A172 (cell line): ENCODE measurements at places on chromosomes 7 and 10. TPM values are rescaled to one million over a fixed set of nuclear protein-coding genes. Genes with fewer than 3 reads are reported as not detected.
A peak's percentile ranks its signal among the peaks of the same experiment; 100 is the strongest.

DNA sequence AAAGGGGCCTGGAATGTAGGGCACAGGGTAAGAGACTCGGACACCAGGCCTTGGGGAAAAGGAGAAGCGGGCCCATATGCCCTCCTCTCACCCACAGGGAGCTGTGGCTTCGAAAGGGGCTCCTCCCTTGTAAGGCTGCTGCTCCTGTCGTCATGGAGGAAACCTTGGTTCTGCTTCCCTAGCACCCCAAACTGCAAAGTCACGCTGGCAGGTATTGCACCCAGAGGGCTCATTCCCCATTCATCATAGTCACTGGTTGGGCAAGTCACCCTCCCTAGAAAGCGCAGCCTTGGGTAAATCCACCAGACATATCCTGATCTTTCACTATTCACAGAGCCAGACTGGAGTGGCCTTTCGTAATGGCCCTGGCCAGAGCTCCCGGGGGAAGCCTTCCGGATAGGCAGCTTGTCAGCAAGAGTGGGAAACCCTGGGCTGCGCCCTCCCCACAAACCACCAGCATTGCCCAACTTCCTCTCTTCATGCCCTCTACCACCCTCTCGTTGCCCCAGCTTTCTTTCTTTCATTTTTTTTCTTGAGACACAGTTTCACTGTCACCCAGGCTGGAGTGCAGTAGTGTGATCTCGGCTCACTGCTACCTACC, 121.0 kb downstream of the HIP1 start:
- peak; percentile 77 for DNase-seq

DNA sequence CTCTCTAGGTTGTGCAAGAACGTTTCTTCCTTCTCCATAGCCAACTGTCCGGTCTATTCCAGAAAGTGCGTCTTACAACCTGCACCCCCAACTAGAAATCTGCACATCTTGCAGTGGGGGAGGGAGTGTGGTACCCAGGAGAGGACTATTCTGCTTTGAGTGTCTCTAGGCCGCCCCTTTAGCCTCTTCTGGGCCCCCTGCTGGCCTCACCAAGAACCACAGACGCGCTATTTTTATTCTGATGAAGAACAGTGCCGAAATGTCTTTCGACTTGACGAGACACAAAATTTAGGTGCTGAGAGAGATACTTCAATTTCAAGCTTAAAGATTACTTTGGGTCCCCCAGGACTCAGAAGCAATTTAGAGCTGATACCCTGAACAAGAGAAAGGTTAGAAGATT, 1.0 kb downstream of the CNPY1 start:
- DNase-seq = no peak

- no peak for DNase-seq
Observed at GRCh38 chr7:100431286-100431735, 1.7 kb downstream of the MEPCE start.

- DNase-seq = no peak
Observed at GRCh38 chr7:136526408-136527105, 341.9 kb upstream of the CHRM2 start.

- DNase-seq = no peak
Observed at GRCh38 chr10:113752553-113752952, 1.1 kb downstream of the PLEKHS1 start.

- no peak for DNase-seq
Observed at GRCh38 chr7:118214833-118215182, 9.7 kb upstream of the ANKRD7 start.

GRCh38 chr10:124417895-124418725, 613 bp downstream of the OAT start:
- DNase-seq = no peak

- DNase-seq = no peak
Observed at GRCh38 chr7:68733219-68734153, 864.8 kb upstream of the AUTS2 start.

- no peak for DNase-seq
Observed at GRCh38 chr7:98077762-98078161, 28.9 kb upstream of the LMTK2 start.

DNA sequence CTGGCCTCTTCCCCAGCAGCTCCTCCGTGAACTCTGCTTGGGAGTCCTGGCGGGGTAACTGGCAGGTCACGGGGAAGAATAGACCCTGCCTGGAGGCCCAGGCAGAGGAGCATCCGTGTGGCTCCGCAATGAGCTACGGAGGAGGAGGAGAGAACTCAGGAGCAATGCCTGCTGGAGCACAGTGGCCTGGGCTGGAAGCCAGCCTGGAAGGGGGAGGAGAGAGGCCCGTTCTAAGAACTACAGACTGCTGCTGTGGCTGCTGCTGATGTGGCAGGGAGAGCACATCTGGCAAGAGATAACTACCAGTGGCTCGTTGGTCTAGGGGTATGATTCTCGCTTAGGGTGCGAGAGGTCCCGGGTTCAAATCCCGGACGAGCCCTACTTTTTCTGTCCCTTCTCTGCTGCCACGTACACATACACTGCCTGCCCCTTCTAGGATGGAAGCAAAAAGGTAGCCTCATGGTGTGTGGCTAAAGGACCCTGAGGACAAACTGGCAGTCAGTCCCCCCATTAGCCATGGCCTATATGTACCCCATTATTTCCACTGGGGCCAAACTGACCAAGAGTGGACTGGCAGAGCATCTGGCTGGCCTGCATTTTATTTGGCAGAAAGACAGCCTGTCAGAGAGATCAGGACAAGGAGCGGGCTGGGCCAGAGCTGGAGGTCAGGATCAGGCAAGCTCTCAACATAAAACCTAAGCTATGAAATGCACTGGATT, 7.7 kb upstream of the OPN1SW start:
- peak; percentile 13 for DNase-seq

DNA sequence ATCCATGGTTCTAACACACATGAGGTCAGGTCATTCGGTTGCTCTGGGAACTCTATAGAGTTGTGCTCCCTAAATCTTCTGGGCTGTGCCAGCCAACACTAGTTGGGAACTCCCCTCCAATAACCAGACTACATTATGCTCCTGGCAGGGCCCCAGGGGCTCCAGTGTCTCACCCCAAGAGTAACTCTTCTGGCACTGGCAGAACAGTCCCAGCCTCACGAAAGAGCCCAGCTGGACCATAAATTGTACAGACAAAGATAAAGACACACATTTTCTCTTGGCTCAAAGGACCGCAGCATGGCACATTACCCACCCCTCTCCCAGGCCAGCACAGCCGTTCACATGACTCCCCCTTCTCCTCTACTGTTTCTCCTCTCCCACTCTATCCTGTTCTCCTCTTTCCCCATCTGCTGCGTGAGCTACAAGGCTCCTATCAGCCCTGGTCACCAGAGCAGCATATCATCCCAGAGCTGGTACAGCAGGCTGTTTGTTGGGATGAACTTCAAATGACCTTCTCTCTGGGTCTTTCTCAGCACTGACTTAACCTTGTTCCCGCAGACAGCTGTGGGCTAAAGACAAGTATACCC, 230.6 kb downstream of the PLXNA4 start:
- no peak for DNase-seq

- no peak for DNase-seq
Observed at GRCh38 chr10:127618797-127619196, 69.7 kb downstream of the NPS start.

GRCh38 chr10:86388119-86388704, 21.6 kb upstream of the GRID1 start:
- DNase-seq = no peak

GRCh38 chr10:116316503-116316902, 7.7 kb upstream of the CCDC172 start:
- DNase-seq = peak; percentile 44

- no peak for DNase-seq
Observed at GRCh38 chr7:127907110-127908040, 123.9 kb downstream of the LRRC4 start.

DNA sequence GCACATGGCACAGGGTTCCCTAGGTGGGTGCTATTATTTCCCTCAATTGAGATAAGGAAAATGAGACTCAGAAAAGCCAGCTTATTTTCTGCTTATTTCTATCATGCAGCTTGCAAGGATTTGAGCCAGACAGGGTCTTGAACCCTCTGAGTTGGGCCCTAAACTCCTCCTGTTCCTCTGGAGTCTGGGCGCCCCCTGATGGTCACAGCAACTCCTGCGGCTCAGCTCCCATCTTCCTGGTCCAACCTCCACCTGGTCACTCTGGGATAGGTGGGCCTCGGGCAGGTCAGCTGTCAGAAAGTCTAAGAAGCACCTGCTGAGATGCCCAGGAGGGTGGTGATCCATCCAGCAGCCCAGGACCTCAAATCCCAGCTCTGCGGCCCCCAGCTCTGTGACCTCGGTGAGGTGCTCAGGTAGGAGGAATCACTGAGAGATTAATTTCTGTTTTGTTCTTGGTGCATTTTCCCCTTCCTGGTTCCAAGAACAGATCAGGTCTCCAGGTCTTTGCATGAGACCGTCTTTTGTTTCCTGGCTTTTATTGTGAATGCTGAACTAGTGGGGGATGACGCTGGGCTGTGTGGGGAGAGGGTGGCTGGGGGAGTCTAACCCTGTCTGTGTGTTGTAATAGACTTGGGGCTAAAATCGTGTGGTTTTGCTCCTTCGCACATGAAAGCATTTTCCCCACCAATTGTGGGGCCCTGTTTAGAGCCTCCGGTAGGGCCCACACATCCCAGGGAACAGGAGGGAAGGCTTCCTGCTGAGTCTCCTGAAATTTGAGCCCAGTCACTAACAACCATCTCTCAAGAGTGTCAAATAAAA, 32.8 kb downstream of the TMEM130 start:
- peak; percentile 44 for DNase-seq

XRCC2 gene
- 9.3 and 10.8 TPM in 2 replicates for total RNA-seq

CYP2E1 gene
- total RNA-seq = not detected in 2 replicates

H2BK1 gene
- not detected in 2 replicates for total RNA-seq

SYT15B gene
- total RNA-seq = 0.09 TPM in 1 of 2 replicates, not detected in the other

STMP1 gene
- total RNA-seq = 22.5 and 24.8 TPM in 2 replicates

ABCB8 gene
- total RNA-seq = 35.6 and 40.2 TPM in 2 replicates

EBF3 gene
- total RNA-seq = not detected in 2 replicates
